Stimulated activated CD8-positive, alpha-beta memory T cell treated with anti-CD3 and anti-CD28 coated beads, Interleukin-2, amount 100 ng/mL, for 1 hour (primary cell): ENCODE measurements at places on chromosomes 12 and 14.

- DNase-seq, result no peak
These were observed 11.2 kb upstream of the PYGL start for GRCh38 chr14:50955373-50956043.

- no peak for DNase-seq
These were observed 95.1 kb downstream of the TTC8 start for GRCh38 chr14:88919502-88919901.

DNA sequence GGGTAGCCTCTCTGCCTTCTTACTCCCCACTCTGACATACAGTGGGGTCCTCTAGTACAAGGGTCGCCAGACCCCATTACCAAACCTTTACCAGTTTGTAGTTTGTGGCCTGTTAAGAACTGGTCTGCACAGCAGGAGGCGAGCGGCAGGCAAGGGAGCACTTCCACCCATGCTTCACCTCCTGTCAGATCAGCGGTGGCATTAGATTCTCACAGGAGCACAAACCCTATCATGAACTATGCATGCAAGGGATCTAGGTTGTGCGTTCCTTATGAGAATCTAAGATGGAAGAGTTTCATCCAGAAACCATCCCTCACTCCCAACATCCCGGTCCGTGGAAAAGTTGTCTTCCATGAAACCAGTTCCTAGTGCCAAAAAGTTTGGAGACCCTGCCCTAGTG, 146.5 kb downstream of the HMGA2 start:
- DNase-seq, result no peak

DNA sequence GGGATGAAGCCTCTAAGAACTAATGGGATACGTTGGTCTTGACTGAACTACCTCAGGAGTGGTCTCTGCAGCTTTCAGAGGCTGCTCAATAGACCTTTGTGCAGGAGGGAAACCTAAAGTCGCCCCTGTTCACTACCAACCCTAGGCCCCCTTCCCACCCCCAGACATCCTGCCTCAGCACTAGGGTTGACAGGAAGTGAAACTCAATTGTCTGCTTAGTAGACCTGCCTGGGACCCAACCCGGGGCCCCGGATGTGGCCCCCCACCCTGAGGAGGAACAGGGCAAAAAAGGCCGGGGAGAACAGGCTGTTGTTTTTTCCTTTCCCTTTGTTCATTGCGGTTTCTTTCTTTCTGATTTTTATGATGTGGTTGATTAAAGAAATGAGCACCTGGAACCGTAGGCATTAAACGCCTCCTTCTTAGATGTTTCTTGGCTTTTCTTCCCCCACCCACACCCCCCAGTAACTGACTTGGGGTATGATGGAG, 1.6 kb upstream of the DGKA start:
- peak; percentile 35 for DNase-seq

GRCh38 chr12:795305-795704, 42.9 kb downstream of the WNK1 start:
- DNase-seq, result no peak
